ENCODE measurements at places on chromosomes 1 and 21.

- no peak for DNase-seq
Observed at GRCh38 chr1:238681021-238681420, 705.3 kb upstream of the CHRM3 start.

DNA sequence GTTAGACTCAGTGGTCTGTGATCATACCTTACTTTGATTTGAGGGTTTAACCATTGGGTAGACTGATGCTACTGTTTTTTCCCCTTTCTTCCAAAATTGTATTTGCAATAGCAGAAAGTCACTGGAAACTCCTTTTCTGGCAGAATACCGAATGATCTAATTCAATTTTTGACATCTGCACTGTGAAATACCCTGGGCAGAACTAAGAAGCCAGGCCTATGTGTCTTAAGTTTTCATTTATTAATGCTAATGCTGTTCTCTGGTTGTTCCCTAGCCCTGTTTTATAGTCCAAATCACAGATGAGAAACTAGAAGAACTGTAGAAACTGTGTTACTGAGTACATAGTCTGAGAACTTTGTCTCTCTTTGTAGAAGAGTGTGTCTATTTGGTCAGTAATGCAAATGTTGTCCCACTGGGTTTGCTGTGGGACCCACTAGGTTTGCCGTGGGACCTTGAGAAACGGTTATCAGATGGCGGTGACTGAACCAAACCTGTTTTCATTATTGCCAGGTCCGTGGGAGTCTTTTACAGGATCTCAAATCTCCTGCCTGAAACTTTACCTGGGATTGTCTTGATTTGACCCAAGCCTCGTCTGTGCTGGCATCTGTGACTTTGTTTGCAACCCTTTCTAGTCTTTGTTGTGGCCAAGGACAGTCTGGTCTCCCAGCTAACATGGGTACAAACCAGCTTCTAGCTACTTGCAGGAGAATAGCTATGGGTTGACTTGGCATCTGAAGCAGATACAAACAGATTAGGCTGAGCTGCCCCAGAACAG, 41.4 kb downstream of the PEX14 start:
- no peak for DNase-seq

GRCh38 chr1:79568411-79568810, 561.9 kb upstream of the ADGRL4 start:
- no peak for DNase-seq

DNA sequence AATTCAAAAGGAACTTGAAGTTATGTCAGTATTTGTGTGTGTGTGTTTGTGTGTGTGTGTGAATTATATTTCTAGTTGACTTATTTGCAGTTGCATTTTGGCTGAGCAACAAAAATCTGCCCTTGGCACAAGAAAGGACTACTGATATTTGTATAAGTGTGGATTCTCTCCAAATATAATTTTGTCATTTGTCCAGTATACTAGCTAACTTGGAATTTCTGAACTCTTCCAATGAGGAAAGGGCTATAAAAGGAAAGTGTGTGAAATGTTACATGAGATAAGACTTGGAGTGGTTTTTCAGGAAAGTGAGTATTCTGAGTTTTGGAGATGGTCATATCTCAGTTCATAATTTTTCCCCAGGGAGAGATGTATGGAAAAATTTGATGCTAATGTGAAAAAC, 1384.1 kb upstream of the B3GALT2 start:
- no peak for DNase-seq

DNA sequence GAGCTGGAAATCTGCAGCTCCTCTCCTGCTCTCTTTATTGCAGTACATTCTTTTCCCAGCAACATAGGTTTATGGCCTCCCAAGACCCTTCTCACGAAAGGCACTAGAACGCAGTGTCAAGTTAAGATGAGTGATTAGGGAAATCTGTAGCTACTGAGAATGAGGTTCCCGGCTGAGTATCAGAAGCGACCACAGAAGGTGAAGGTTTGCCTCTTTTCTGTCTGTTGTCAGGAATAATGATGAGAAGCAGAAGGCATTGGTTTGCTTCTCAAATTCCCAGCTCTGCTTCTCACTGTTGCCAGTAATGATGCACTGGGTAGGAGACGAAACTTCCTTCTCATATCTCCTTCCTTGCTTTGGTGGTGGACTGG, 128.4 kb downstream of the NTMT2 start:
- DNase-seq, result no peak

DNA sequence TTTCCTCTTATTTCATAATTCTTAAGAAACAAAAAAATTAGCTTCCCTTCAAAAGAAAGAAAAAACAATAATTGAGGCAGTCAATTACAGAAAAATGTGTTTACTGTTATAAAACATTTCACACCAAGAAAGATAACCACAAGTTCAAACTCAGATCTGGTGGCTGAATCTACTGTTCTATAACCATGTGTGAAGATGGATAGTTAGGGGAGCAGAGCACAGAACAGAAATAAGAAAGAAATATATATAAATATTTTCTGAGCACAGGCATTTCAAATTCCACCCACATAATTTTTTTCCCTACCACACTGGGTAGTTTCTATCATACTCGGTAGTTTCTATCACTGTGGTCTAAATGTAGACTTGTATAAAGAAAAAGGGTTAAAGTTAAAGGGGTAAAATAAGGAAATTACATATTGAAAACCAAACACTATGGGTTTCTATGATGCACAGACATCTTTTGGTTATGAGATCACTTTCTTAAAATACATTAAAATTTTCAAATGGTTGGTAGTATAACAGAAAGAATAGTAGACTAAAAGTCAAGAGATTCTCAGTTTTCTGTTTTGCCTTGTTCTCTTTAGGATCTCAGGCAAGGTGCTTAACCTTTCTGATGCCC, 10.8 kb downstream of the LYST start:
- DNase-seq, result no peak

DNA sequence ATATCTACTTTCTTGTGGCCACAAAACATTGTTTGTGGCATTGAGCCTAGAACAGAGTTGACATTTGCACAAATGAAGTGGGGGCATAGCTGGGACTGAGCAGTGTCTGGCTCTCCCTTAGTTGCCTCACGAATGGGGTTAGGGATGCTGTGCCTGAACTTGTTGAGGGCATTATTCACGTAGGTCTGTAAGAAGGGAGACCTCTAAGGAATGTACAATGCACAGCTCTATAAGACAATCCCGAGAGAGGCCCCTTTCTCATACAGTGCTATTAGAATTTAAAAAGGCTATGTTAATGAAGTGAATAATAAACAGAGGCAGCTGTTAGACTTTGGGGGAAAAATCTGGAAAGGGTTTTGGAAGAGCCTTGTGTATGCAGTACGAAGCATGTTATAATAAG, 118.4 kb upstream of the DEPDC1 start:
- DNase-seq, result no peak

- DNase-seq, result no peak
Observed at GRCh38 chr21:37207441-37208009, 59.6 kb downstream of the VPS26C start.

DNA sequence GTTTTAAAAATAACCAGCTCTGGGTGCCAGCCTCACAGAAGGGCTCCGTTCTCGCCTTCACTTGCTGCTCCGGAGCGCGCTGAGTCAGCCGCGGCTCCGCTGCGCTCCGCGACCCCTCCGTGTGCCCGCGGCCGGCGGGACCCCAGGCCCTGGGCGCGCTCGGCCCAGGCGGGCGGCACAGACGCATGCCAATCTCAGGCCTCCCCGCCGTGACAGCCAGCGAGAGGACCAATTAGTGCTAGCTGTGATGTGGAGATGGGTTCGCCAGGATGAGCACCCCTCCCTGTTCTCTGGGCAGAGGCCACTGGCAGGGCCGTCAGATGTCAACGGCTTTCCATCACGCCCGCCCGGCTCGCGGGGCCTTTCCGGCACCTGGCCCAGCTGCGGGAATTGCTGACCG, 293.8 kb downstream of the SPATA17 start:
- DNase-seq, result no peak

GRCh38 chr1:33048426-33048825, 11.7 kb upstream of the AK2 start:
- DNase-seq, result no peak

- DNase-seq, result no peak
Observed at GRCh38 chr1:177849130-177849529, 120.7 kb downstream of the SEC16B start.

DNA sequence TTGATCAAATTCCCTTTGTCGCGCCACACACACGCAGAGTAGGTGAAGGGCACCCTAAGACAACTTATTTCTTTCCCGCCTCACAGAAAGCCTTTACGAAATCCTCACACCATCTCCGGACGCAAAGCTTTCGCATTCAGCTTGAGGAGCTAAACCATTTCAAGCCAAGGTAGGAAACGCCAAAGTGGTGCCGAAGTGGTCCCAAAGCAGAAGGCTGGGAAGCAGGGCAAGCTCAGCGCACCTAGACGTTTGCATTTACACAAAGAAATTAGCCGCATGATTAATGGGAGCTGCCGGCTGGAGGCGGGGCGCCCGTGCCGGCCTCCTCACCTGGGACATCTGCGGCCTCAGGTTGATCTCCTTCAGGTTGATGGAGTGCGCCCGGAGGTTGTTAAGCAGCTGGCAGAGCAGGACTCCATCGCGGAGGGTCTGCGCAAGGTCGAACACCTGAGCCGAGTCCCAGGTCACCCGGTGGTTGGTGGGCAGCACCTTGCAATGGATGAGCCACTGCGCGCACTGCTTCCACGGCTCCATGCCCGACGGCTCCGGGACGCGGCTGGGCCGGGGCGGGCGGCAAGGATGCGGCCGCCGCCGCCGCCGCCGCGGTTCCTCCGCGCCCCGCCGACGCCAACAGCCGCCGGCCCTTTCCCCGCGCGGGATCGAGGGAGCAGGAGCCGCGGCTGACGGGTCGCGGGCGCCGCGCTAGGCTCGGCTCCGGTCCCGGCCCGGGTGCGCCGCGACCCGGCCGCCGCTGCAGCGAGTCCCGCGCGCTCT, 457 bp downstream of the VAV3 start:
- no peak for DNase-seq

- no peak for DNase-seq
Observed at GRCh38 chr1:207454046-207454964, at the start of gene CR2. CR2 (plus strand) TSS chr1:207454328; CDS start chr1:207454419, 91 bp downstream.

DNA sequence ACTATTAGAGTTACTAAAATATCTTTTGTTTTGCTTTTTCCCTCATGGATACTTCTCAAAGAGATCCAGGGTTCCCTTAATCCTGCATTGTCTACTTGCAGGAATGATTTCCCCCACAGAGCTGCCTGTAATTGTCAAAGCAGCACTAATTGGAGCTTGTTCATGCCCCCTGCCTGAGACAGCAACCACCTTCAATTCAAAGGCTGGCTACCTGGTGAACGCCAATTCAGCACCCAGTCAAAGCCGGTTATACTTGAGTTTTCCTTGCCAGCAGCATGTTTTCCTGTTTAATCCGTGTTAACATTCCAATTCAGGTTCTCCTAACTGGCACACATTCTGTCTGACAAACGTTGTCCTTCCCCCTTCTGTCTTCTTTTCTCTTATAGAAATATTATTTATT, 382.9 kb downstream of the NTNG1 start:
- no peak for DNase-seq

DNA sequence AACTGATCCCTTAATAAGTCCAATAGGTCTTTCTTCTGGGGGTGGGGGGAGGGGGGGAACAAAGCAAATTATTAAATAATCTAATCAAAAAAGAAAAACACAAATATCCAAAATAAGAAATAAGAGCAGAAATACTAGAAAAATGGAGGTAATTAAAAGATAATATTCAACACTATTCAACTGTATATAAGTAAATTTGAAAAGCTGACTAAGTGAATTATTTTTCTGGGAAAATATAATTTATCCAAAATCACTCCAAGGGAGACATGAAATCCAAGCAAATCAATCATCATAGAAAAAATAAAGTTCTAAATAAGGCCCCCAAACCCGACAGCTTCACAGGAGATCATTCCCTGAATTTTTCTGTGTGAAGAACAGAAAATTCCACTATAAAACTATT, 18.8 kb downstream of the VPS26C start:
- DNase-seq, result no peak

GRCh38 chr1:30363031-30363430, 360.4 kb downstream of the MATN1 start:
- DNase-seq, result no peak

- no peak for DNase-seq
Observed at GRCh38 chr21:37484535-37485474, 118.2 kb downstream of the DYRK1A start.

GRCh38 chr21:44547656-44548331, 3.5 kb downstream of the KRTAP10-2 start:
- DNase-seq, result no peak

DNA sequence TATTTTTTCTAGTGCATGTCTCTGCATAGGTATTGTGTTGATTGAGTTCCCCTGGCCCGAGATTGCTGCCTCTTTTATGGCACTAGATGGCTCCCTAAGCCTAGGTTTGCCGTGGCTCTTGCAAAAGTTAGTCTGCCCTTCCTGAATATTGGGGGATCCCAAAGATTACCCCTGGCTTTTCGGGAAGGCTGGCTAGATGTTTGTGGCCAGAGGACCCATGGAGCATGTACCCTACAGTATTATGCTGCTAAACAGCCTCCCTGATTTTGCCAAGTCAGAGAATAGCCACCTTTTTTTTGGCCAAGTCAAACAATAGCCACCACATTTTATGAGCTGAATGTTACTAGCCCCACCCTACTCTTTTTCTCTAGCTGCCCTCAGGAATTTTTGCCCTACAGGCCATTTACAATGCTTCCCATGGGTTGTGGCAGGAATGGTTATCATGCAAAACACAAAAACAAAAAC, 343.2 kb downstream of the OLFM3 start:
- no peak for DNase-seq

DNA sequence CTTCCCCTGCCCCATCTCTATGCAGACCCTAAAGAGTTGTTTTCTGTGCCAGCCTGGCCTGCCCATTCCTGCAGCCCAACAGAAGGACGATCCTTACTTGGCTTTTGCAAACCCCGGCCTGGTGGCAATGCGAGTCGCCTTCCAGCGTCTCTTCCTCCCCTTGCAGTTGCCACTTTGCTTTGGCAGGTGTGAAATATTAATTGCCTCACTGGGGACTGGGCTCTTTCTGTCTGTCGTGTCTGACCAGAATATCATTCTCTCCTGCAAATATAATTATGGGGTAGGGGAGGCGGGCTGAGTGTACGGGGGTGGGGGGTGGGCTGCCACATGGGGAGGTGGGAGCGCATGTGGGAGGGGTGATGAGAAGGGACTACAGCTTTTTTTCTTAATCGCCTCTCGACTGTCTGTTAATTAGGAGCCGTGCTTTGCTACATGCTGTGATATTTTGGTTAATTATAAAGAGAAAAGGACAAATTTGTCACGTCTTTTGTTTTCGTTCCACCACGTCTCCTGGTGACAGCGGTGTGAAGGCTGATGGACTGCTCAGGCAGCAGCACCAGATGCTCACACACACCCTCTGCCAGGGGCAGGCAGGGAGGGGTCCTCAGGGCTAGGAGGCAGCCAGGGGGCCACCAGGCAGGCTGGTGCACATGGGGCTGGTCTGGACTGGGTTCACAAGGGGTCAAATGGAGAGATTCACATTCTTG, 80.1 kb upstream of the CD34 start:
- DNase-seq, result no peak

DNA sequence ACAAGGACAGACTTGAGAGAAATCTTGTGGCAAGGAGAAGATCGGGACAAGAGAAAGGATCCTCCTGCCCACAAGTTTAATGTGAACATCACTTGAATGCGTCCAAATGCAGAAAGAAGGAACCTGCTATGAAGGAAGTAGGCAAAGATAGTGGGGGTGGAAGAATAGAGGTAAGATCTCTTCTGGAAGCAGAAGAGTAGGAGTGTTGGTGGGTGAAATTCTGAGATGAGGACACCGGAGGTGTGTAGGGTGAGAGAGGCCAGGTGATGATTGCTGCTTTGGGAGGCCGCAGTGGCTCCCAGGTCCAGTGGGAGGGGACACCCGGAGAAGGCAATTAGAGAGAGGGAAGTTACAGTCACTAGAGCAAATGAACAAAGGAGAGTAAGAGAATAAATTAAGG, 6.8 kb downstream of the RYR2 start:
- DNase-seq, result no peak
